Sigmoid colon (tissue), 7 donors: ENCODE measurements at places on chromosomes 2 and 18. TPM values are rescaled to one million over a fixed set of nuclear protein-coding genes. Genes with fewer than 3 reads are reported as not detected.

The SAG gene
- polyA plus RNA-seq = not detected

The DSG4 gene
- polyA plus RNA-seq = not detected

The SKOR2 gene
- polyA plus RNA-seq = not detected

The DNAH6 gene
- not detected for polyA plus RNA-seq

The TCF23 gene
- polyA plus RNA-seq = not detected

DNA sequence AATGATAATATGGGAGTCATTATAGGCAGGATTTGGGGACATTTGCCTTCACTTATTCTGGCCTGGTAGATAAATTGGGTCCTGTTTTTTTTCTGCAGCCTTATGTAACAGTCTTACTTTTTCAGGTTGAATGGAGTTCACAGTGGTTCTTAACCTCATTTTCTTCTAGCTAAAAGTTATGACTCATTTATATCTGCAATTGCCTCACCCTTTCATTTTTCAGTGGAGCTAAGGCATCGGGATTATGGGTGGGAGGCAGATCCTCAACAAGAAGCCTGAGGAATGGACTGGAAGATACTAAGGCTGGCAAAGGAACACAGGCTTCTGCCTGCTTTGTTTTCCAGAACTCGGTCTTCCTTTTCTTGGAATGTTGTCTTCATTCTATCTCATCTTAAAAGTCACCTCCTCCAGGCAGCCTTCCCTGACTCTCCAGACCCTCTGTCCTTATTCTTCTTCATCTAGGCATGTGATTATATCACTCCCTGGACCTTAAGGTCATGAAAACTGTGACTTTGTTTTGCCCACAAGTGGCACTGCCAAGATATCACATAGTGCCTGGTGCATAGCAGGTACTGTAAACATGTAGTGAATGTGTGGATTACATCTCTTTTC, 41.0 kb upstream of the ACSL3 start:
- H3K27me3 ChIP-seq = no peaks in the 10 kb centered on the region
- H3K4me3 ChIP-seq = no peak overlapping the region
- H3K4me1 ChIP-seq = no peaks in the 10 kb centered on the region
- no peaks in the 10 kb centered on the region for H3K36me3 ChIP-seq
- no peak overlapping the region for H3K27ac ChIP-seq
- no peak for DNase-seq

DNA sequence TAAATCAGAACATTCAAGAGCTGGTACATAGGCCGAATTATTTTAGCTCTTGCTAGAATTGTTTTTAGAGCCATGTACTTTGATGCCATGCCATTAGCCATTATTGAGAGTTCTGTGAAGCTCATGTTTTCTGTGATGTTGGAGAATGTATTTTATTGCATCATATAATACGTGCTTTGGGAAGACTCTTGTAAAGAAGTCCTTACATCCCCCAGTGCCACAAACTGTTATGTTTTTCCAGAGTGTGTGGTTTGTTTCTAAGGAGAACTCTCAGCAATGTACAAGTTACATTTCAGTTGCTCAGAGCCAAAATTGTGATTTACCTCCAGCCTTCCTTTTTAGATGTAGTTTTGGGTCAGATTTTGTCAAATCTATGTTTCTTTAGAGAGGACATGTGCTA, 148.6 kb downstream of the HAUS1 start:
- H3K4me3 ChIP-seq = no peak overlapping the region
- no peaks in the 10 kb centered on the region for H3K36me3 ChIP-seq
- no peaks in the 10 kb centered on the region for H3K27me3 ChIP-seq
- peaks cover 10% of the 10 kb centered on the region for H3K4me1 ChIP-seq

GRCh38 chr2:122542236-122542635, 786.8 kb downstream of the TSN start:
- H3K27me3 ChIP-seq = no peaks in the 10 kb centered on the region
- H3K4me3 ChIP-seq = no peak overlapping the region
- no peak overlapping the region for H3K27ac ChIP-seq
- H3K4me1 ChIP-seq = no peaks in the 10 kb centered on the region
- no peaks in the 10 kb centered on the region for H3K36me3 ChIP-seq
- no peak for DNase-seq

DNA sequence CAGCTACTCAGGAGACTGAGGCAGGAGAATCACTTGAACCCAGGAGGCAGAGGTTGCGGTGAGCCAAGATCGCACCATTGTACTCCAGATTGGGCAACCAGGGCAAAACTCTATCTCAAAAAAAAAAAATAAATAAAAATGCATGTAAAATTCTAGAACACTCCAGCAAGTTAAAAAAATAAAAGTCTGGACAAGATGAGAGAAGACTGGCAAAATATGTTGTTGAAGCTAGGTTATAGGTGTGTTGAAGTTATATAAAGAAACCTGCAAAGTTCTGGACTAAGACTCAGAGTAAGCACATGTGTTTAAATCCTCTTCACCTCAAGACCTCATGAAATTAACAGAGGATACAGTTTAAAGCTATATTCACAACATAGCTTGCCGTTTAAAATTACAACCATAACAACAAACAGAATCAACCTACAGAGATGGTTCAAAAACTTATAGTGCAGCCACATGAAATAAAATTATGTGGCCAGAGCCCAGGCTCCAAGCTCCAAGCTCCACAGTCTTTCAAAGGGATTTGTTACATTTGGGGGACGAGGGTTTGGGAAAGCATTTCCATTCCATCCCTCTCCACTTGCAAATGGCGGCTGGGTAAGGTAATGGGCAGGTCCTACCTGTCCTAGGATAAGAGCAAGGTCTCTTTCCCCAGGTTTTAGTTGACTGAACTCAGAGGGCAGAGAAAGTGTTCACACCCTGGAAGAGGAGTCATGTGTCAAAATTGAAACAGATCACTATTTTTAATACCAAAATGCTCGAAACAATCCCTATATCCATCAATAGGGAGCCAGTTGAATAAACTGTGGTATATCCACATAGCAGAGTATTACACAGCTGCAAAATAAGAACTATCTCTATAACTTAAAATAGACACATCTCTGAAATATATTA, 59.9 kb upstream of the MYCN start:
- H3K27ac ChIP-seq = no peak overlapping the region
- H3K36me3 ChIP-seq = no peaks in the 10 kb centered on the region
- DNase-seq = no peak
- no peaks in the 10 kb centered on the region for H3K4me1 ChIP-seq
- no peaks in the 10 kb centered on the region for H3K27me3 ChIP-seq

GRCh38 chr2:234865040-234865439, 86.8 kb upstream of the SH3BP4 start:
- H3K4me1 ChIP-seq = no peaks in the 10 kb centered on the region
- no peak overlapping the region for H3K4me3 ChIP-seq
- no peak overlapping the region for H3K27ac ChIP-seq
- H3K36me3 ChIP-seq = no peaks in the 10 kb centered on the region
- DNase-seq = no peak
- no peaks in the 10 kb centered on the region for H3K27me3 ChIP-seq

DNA sequence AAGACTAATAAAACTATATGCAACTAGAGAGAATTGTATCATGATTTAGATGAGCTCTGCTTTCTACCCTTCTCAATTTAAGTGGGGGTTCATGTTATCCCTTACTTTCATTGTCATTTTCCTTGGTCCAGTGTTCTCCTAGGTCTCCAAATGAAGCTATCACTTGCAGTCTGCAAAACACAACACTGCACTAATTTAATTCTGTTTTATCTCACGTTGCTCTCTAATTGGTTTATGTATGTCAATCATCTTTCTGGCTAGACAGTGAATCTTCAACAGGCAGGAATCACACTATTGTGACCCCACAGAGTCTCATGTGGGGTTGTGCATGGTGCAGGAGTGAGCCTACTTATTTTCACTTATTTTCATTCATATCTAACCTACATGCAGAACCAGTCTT, 348.3 kb upstream of the SYT4 start:
- no peaks in the 10 kb centered on the region for H3K27me3 ChIP-seq
- no peaks in the 10 kb centered on the region for H3K36me3 ChIP-seq

DNA sequence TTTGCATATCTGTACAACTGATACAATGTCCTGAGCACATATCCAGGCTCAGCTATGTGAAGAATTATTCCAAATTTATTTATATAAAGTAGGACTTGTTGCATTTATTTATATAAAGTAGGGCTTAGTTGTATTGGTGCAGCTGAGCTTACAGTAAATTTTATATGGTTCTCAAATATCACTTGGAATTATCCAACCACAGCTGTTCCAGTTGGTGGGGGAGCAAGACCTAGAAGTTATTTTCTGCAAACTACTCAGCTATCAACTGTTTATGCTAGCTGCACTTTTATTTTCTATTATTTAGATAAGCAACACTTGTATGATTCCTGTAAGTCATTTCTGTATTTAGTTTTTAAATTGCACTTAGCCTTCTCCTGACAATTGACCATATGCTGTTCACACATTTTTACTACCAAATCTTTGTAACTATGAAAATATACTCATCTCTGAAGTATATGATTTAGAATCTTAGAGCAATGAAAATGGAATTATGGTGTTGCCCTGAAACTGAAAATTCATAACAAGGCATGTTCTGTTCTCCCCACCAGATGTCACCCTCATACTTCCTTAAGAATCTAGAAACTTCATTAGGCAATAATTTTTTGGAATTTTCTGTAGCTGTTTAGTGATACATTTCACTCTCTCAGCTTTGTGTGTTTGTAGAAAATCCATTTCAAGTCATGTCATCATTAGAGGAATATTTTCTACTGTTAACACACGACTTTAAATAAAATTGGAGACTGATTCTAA, 157.0 kb upstream of the CBLN2 start:
- no peak overlapping the region for H3K27ac ChIP-seq
- DNase-seq = no peak
- no peaks in the 10 kb centered on the region for H3K27me3 ChIP-seq
- no peaks in the 10 kb centered on the region for H3K4me1 ChIP-seq
- H3K4me3 ChIP-seq = no peak overlapping the region

GRCh38 chr2:142786918-142787702, 90.4 kb upstream of the KYNU start:
- H3K27ac ChIP-seq = no peak overlapping the region
- no peak for DNase-seq
- H3K36me3 ChIP-seq = no peaks in the 10 kb centered on the region
- H3K4me1 ChIP-seq = no peaks in the 10 kb centered on the region
- no peaks in the 10 kb centered on the region for H3K27me3 ChIP-seq

GRCh38 chr2:43132683-43133301, 93.6 kb downstream of the ZFP36L2 start:
- H3K36me3 ChIP-seq = no peaks in the 10 kb centered on the region
- DNase-seq = no peak

DNA sequence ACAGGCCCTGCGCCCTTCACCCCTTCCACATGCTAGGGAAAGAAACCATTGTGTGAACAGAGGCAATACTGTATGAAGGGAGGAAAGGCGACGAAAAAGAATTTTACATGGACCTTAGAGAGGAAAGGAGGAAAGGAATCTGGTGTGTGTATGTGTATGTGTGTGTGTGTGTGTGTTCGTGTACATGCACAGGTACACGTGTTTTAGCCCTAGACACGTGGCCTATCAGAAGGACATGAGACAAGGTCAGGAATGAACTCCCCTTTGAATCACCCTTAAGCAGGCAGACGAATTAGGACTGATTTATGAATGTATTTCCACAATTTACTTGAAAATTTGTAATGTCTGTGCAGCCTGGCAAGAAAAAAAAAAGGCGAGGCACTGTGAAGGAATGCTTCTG, 276.0 kb downstream of the ZNF516 start:
- H3K27me3 ChIP-seq = no peaks in the 10 kb centered on the region
- H3K36me3 ChIP-seq = no peaks in the 10 kb centered on the region
- no peak overlapping the region for H3K4me3 ChIP-seq
- H3K4me1 ChIP-seq = no peaks in the 10 kb centered on the region

DNA sequence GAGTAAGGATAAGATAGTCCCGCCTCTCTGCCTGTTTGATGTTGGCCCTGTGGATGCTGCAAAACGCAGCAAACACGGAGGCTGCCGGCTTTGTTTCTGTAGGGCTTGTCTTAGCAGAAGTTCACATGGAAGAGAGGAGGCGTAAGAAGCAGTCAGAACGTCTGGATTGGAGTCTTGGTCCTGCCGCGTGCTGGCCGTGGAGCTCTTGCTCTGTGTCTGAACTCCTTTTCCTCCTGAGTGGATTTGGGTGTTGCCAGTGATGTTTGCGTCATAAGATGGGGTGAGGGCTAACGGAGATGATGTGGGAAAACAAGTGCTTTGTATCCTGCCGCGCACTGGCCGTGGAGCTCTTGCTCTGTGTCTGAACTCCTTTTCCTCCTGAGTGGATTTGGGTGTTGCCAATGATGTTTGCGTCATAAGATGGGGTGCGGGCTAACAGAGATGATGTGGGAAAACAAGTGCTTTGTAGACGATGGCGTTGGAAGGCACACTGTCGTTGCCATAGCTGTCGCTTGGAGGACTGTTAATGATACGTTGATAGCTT, 240.9 kb downstream of the AGAP1 start:
- H3K27me3 ChIP-seq = no peaks in the 10 kb centered on the region
- H3K4me1 ChIP-seq = peaks cover 7% of the 10 kb centered on the region
- DNase-seq = peak; percentile 74
- no peak overlapping the region for H3K27ac ChIP-seq
- H3K36me3 ChIP-seq = no peaks in the 10 kb centered on the region

GRCh38 chr2:26569216-26570082, 71.7 kb downstream of the CIB4 start:
- H3K4me3 ChIP-seq = no peak overlapping the region
- H3K36me3 ChIP-seq = no peaks in the 10 kb centered on the region
- no peaks in the 10 kb centered on the region for H3K27me3 ChIP-seq

- no peaks in the 10 kb centered on the region for H3K4me1 ChIP-seq
- no peak overlapping the region for H3K27ac ChIP-seq
- H3K27me3 ChIP-seq = no peaks in the 10 kb centered on the region
- DNase-seq = no peak
- no peaks in the 10 kb centered on the region for H3K36me3 ChIP-seq
- no peak overlapping the region for H3K4me3 ChIP-seq
These were observed 48.8 kb upstream of the DNAJC10 start for GRCh38 chr2:182667315-182667695.

- peaks cover 57% of the 10 kb centered on the region for H3K36me3 ChIP-seq
- no peak for DNase-seq
- no peaks in the 10 kb centered on the region for H3K27me3 ChIP-seq
- no peak overlapping the region for H3K27ac ChIP-seq
These were observed 65.4 kb downstream of the DIS3L2 start for GRCh38 chr2:232026910-232027309.

DNA sequence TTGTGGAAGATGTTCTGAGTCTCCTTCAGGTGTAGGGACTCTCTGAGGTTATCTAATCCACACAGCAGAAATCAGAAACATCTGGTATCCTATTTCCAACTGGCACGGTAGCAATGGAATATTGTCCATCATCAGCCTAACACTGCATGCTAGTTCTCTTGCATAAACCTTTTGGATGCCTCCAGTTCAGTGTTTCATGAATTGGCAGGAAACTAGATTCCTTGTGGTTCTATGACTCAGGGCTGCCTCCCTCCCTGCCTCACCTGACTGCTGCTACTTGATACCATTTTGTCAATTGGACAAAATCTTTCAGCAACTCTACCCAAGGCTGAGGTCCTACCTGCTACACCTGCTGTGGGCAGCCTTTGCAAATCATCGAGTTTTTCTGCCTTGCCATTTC, 130.9 kb downstream of the TPGS2 start:
- no peak overlapping the region for H3K27ac ChIP-seq
- H3K4me1 ChIP-seq = peaks cover 37% of the 10 kb centered on the region
- H3K4me3 ChIP-seq = no peak overlapping the region
- H3K36me3 ChIP-seq = no peaks in the 10 kb centered on the region
- DNase-seq = no peak
- H3K27me3 ChIP-seq = no peaks in the 10 kb centered on the region

- no peak overlapping the region for H3K27ac ChIP-seq
- no peaks in the 10 kb centered on the region for H3K36me3 ChIP-seq
- no peak for DNase-seq
- no peak overlapping the region for H3K4me3 ChIP-seq
- no peaks in the 10 kb centered on the region for H3K27me3 ChIP-seq
These were observed 71.2 kb downstream of the MYO1B start for GRCh38 chr2:191316246-191316994.
